ENCODE measurements at places on chromosomes 2 and 18. TPM values are rescaled to one million over a fixed set of nuclear protein-coding genes. Genes with fewer than 3 reads are reported as not detected.

DNA sequence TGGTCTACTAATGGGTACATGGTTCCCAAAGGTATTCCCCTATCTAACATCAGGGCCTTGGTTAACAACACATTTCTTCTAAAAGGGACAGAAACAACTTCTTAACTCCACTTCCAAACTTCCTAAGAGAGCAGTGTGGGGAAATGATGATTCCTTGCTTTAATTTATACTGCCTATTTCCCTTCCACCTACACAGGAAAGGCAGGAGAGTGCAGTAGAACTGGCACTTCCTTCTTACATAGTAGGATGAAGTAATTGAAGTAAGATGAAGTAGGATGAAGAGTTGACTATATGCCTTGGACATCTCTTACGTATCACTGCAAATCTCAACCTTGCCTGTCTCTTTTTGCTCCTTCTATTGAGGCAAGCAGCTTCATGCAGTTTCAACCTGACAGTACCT lies 54.7 kb downstream of the CD28 start:
- no peaks in the 10 kb centered on the region for H3K36me3 ChIP-seq
- H3K27ac ChIP-seq: no peak overlapping the region
- DNase-seq: no peak
- no peaks in the 10 kb centered on the region for H3K27me3 ChIP-seq
- no peak overlapping the region for H3K4me3 ChIP-seq

GRCh38 chr2:142495141-142495540 lies 364.3 kb upstream of the LRP1B start:
- no peak overlapping the region for H3K27ac ChIP-seq
- no peaks in the 10 kb centered on the region for H3K27me3 ChIP-seq
- H3K4me3 ChIP-seq: no peak overlapping the region
- no peaks in the 10 kb centered on the region for H3K4me1 ChIP-seq

CRYBA2 gene
- total RNA-seq: not detected

UPP2 gene
- not detected for total RNA-seq

- H3K36me3 ChIP-seq: no peaks in the 10 kb centered on the region
- H3K27ac ChIP-seq: peak overlapping the region; percentile 99
- H3K27me3 ChIP-seq: no peaks in the 10 kb centered on the region
- H3K4me1 ChIP-seq: peaks cover 27% of the 10 kb centered on the region
- no peak for DNase-seq
Measured at GRCh38 chr2:88054782-88055370, 707 bp downstream of the KRCC1 start.

GRCh38 chr2:11898576-11898975 lies 152.1 kb downstream of the LPIN1 start:
- no peak overlapping the region for H3K27ac ChIP-seq
- no peak for DNase-seq
- no peaks in the 10 kb centered on the region for H3K36me3 ChIP-seq
- H3K4me3 ChIP-seq: no peak overlapping the region

ATG4B gene
- 150 TPM for total RNA-seq

GRCh38 chr2:66925128-66925527 lies 472.0 kb upstream of the ETAA1 start:
- no peak for DNase-seq
- H3K4me1 ChIP-seq: peaks cover 4% of the 10 kb centered on the region
- no peaks in the 10 kb centered on the region for H3K27me3 ChIP-seq
- H3K27ac ChIP-seq: no peak overlapping the region

- DNase-seq: peak; percentile 76
- no peak overlapping the region for H3K27ac ChIP-seq
- peak overlapping the region; percentile 76 for H3K4me3 ChIP-seq
- peaks cover 16% of the 10 kb centered on the region for H3K27me3 ChIP-seq
- H3K36me3 ChIP-seq: peaks cover 6% of the 10 kb centered on the region
Measured at GRCh38 chr2:238238766-238239542, 884 bp downstream of the HES6 start.

DNA sequence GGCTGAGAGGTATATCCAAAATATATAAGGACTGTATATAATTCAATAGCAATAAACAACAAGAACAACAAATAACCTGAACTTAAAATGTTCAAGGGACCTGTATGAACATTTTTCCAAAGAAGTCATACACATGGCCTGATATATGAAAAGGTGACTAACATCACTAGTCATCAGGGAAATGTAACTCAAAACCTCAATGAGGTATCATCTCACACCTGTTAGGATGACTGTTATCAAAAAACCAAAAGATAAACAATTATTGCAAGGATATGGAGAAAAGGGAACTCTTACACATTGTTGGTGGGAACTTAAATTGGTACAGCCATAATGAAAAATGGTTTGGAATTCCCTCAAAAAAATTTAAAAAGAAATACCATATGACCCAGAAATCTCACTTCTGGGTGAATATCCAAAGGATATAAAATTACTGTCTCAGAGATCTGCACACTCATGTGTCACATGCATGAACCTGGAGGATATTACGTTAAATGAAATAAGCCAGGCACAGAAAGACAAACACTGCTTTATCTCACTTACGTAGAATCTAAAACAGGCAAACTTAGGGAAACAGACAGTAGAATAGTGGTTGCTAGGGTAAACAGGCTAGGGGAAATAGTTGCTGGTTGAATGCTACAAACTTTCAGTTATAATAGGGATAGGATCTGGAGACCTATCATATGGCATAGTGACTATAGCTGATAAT lies 334.5 kb upstream of the MMADHC start:
- H3K4me1 ChIP-seq: no peaks in the 10 kb centered on the region
- no peaks in the 10 kb centered on the region for H3K27me3 ChIP-seq

REG3G gene
- not detected for total RNA-seq

RAD51AP2 gene
- total RNA-seq: not detected
